ENCODE measurements at places on chromosomes 7 and 10. TPM values are rescaled to one million over a fixed set of nuclear protein-coding genes. Genes with fewer than 3 reads are reported as not detected.

DNA sequence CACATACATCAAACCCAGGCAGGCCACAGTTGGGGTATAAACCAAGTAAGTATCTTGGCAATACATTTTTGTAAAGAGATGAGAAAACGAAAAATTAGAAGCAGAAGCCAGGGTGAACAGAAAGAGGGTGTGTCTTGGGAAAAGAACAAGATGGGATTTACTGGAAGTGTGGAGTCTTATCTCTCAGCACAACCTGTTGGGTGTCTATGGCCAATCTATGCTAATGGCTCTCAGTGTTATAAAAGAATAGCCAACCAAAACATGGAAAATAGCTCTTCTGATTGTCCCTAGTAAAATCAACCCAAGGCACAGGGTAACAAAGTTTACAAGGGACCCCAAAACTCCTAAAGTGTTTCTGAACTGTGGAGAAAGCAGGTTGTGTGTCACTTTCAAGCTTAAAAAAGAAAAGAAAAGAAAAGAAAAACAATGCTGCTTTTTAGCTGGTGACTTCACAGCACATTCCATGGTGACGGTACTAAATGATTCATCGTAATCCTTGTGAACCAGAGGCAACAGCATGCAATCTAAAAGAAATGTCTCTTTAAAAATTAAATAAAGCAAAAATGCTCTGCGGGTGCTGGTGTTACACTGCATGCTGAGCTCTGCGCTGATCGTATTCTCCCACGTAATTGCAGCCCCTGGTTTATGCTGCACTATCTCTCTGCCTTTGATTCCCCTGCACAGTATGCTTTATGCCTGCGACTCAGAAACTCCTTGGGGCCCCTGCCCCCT is 100.8 kb downstream of the C10orf90 start:
- DNase-seq, result no peak

- no peak for DNase-seq
Observed at GRCh38 chr10:114990586-114990985, 52.6 kb downstream of the TRUB1 start.

DNA sequence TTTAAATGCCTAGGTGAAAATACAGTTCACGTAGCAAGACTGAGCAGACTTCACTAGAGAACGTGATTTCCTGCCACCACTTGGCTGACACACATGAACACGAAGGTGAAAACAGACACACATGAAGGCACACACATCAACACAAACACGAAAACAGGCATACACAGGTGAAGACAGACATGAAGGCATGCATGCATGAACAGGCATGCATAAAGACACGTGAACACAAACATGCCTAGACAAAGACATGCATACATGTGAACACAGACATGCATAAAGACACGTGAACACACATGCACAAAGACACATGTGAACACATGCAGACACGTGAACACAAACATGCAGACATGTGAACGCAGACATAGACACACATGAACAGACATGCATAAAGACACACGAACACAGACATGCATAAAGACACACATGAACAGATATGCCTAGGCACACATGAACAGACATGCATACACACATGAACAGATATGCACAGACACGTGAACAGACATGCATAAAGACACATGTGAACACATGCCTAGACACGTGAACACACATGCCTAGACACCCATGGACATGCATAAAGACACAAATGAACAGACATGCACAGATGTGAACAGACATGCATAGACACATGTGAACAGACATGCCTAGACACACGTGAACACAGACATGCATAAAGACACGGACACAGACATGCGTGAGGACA is 243.1 kb downstream of the ZMYND11 start:
- peak; percentile 2 for DNase-seq

- DNase-seq, result no peak
Observed at GRCh38 chr10:22821501-22821900, 106.4 kb upstream of the ARMC3 start.

DNA sequence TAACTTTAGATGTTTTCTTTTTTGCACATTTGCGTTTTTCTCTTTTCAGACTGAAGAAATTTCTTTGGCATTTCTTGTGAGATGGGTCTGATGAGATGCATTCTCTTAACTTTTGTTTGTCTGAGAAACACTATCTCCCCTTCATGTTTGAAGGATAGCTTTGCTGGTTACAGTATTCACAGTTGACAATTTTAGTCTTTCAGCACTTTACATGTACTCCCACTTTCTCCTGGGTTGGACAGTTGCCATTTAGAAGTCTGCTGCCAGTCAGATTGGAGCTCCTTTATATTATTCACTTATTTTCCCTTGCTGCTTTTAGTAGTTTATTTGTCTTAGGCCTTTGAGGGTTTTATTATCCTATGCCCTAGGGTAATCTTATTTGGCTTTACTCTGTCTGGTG is 67.3 kb upstream of the VOPP1 start:
- DNase-seq, result no peak

DNA sequence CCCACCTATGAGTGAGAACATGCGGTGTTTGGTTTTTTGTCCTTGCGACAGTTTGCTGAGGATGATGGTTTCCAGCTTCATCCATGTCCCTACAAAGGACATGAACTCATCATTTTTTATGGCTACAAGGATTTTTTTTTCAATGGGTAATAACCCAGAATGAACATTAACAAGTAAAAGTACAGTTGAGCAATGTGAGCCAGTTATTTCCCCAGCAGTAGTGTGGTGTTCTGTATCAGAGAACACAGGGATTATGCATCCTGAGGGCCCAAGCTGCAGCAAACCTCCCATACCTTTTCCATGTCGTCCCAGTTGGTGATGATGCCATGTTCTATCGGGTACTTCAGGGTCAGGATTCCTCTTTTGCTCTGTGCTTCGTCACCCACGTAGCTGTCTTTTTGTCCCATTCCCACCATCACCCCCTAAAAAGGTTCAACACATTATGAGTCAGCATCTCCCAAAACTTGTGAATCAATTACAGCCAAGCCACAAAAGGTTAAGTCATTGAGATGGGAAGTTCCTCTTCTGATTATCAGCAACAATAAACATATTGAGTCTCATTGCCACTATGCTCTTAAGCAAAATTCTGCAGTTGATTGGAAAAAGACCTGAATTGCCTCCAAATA is 5.5 kb downstream of the ACTA2 start:
- DNase-seq, result no peak

DNA sequence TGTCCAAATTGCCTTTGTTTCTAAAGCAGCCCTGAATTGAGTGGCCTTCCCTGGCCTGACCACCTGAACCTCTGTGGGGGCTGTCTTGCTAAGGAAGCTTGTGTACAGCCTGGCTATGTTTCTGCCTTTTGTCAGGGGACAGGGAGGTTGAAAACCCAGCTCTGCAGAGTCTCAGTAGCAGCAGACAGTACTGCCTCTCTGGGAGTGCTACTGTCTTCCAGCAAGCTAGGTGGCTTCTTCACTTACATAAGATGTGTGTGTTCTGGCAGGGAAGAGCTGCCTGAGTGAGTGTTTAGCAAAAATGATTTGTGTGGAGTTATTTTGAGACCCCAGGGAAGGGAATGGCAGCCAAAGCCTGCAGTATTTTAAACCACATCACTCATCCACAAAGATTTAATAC is 57.4 kb downstream of the LRRC4 start:
- no peak for DNase-seq

DNA sequence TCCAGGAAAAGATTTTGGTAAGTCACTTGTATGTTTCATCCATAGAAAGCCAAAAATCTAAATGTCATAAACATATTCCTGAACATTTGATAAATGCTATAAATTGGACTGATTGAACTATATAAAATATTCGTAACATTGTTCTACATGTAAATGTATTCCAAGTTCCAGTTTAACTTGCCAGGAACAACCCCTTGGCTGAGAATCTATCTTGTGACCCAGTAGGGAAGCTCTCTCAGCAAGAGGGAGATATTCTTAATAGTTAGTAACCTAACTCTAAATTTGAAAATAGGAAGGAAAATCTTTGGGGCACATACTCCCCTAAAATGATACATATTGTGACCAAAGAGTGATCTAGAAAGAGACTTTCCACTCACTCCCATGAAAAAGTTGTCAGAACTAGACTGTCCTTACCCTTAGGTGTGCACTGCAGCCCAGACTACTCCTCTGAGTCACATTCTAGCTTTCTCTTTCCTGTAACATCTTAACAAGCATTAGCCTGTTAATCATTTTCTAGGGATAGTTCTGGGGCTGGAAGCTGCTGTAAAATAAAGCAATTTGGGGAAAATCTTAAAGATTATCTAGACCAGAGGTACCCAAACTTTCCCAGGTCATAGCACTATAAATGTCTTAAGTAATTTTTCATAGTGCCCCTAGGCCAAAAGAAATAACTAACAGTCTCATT is 73.7 kb upstream of the SKAP2 start:
- DNase-seq, result no peak

DNA sequence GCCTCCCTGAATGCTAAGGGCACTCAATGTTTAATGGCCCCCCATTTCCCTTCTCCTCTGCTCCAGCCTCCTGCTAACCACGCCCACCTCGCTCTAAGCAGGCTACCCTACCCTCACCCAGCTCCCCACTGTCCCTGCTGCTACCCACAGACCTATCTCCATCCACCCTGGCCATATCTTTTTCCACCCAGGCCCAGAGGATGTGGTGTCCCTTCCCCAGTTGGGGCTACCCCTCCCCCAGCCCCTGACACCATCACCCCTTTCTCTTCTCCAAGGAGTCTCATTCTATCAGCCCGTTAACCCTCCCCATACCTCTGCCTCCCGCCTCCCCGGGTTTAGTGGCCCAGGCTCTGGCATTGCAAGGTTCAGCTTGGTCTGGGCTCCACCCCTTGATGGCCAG is 28.9 kb upstream of the PPIF start:
- no peak for DNase-seq

DNA sequence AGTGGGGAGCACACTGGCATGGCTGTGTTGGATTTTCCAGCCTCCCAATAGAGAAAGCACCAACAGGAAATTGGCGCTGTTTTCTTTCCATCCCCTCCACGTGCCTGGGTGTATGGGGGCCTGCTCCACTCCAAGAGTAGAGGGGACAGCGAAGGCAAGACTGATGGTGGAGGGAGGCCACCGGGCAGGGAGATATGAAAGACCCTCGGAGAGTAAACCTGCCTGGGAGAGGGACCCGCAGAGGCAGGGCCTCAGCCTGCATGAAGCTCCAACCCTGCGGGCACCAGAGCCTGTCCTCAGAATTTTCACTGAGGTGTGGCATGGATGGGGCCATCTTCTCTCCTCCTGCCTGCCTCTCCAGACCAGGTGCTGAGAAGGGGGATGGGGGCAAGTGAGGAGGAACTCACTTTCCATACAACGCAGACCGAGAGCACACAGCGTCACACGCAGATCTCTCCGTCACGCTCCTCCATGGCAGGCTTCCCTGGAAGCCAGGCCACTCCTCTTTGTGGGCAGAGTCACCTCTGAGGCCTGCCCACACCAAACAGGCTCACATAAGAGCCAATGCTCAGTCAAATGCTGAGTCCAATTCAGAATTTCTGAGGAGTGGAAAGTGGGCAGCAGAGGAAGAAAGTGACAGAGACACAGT is 18.8 kb downstream of the ANXA11 start:
- peak; percentile 18 for DNase-seq

- DNase-seq, result no peak
Observed at GRCh38 chr10:4568086-4568485, 257.9 kb upstream of the AKR1E2 start.

Gene MNX1
- not detected for total RNA-seq

Gene KIAA1217
- 74.8 TPM for total RNA-seq

Gene SPDYE8
- not detected for total RNA-seq

Gene NKX1-2
- total RNA-seq, result not detected
